Suprapubic skin (tissue), 4 donors: ENCODE measurements at places on chromosomes 5 and 9.

DNA sequence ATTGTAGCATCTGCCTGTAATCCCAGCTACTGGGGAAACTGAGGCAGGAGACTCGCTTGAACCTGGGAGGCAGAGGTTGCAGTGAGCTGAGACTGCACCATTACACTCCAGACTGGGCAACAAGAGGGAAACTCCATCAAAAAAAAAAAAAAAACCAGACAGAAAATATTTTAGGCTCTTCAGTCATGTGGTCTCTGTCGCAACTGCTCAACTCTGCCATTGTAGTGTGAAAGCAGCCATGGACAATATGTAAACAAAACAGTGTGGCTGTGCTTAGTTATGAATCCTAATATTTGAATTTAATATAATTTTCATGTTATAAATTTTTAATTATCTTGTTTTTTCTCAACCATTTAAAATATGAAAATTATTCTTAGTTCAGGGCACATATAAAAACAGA is 38.4 kb downstream of the ZFAND5 start:
- no peak for DNase-seq

- DNase-seq = no peak
Measured at GRCh38 chr9:124602632-124603031, 95.4 kb upstream of the NR5A1 start.

DNA sequence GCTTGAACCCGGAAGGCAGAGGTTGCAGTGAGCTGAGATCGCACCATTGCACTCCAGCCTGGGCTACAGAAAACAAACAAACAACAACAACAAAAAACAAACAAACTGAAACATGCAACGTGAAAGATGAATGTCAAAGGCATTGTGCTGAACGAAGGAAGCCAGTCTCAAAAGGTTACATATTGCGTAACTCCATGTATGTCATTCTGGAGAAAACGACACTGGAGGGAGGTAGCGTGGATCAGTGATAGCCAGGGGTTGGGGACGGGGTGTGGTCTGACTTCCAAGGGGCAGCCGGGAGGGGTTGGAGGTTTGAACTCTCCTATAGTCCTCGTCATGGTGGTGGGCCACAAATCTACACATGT is 12.1 kb upstream of the WDR5 start:
- DNase-seq = no peak

DNA sequence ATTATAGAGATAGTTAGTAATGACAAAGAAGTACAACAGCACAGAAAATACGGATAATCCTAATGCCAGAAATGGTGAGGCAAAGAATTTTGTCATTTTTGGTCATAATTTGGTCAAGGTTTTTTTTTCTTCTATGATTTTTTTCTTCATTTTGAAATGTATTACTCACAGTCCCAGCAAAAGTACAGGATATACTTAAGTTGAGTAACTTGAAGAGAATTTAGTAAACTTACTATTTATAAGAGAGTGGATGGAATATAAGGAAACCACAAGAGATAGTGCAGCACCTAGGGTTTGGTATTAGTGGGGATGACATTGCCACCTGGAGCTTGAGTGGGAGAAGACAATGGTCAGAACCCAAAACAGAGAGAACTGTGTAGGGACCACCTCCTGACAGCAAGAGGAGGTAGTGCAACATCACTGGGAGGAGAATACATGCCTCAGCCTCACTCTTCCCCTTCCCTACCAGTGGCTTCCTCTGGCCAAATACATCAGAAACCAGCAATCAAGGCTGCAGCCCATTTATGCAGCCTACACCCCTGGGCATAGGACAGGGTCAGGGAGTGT is 434.5 kb upstream of the TRPC7 start:
- no peak for DNase-seq

GRCh38 chr5:133396814-133397213 is 215.5 kb downstream of the FSTL4 start:
- DNase-seq = peak; percentile 45

DNA sequence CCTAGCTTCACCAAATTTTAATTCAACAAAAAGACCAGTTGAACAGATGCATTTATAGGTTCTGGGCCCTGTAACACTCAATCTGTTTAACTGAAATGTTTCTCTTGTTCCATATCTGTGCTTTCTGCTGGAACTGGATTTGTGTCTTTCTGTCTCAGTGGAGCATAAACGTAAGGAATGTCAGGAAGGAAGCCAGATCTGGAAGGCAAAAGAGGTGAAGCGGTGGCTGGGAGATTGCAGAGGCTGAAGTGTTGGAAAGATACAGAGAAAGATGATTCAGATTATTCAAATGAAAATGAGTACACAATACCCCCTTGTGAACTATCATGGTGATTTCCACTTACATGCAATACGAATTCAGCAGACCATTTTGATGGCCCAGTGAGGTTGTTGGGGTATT is 406.8 kb downstream of the BRINP1 start:
- no peak for DNase-seq

DNA sequence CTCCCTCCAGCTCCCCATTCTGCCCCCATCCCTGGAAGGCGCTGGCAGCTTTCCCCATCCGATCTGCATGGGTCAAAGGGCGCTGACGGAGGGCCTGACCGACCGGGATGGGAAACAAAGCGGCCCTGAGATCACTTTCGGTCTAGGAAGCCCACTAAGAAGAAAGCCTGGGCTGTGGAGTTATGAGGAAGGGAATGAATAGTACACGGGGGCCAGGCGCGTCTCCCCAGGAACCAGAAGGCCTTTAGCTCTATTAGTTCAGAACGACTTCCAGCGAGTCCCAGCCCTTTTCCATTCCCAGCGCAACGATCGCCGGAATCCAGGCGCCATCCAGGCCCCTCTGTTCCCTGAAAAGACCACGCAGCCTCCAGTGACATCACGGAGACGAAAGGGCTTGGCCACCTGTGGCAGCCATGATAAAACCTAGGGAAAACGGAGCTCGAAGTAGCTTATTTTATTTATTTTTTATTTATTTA is 70.1 kb upstream of the CCDC180 start:
- DNase-seq = no peak

DNA sequence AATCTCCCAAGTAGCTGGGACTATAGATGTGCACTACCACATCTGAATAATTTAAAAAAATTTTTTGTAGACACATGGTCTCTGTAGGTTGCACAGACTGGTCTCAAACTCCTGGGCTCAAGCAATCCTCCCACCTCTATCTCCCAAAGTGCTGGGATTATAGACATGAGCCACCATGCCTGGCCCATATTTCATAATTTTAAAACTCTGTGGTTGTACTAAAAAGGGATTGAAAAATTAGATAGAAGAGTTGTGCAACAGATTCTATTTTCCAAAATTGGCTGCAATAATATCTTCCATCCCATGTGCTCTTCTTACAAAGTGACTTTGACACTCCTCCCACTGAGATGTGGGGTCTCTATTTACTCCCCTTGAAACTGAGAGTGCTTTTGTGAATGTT is 7.6 kb upstream of the UHRF2 start:
- no peak for DNase-seq

- DNase-seq = no peak
Measured at GRCh38 chr9:2936221-2936620, 92.3 kb upstream of the PUM3 start.
